AG04449 (cell line): ENCODE measurements at places on chromosomes 16 and 17.

GRCh38 chr17:19492141-19492540 is 41.5 kb upstream of the SLC47A1 start:
- DNase-seq, result no peak

DNA sequence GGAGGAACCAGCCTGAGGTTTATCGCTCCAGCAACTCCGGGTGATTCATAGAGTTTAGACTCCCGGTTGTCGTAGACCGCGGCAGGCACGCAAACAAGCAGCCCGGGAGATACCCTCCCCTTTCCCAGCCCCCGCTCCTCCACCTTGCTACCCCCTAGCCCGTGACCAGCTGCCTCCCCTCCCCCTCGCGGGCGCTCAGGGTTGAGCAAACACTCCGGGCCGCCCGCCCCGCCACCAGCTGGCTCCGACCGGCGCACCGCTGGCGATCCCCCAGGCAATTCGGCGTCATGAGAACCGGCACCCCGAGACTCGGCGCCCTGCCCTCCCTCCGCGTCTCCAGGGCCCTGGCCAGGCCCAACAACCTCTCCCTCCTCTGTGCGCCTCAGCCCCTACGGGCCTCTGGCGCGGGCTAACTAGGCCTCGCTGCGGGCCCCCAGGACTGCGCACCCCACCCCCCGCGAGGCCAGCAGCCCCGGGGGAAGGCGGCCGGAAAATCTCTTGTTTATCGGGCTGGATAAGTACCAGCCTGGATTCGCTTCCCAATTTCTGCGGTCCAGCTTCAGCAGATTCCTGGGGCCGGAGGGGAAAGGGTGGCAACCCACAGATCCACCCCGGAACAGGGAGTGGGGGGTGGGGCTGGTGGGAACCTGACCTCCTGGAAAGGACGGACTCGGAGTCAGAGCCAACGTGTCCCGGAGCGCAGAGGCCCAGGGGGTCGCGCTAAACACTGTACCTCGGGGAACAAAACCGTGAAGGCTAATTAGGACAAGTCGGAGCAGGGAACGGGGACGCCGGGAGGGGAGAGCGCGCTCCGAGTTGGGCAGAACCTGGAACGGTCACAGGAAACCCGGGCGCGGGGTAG is 951 bp upstream of the GPRC5C start:
- no peak for DNase-seq

DNA sequence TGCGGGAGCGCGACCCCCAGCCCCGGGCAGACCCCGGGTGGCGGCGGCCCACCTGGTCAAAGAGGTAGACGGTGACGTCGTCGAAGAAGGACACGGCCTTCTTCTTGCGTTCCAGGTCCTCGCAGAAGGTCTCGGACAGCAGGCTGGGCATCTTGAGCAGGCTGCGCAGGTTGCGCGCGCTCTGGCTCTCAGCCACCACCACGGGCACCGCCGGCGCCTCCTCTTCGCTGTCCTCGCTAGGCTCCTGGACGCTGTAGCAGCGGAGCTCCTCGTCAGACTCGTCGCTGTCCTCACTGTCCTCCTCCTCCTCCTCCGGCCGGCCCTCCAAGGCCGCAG is 45.2 kb upstream of the PVALEF start:
- DNase-seq, result no peak

GRCh38 chr16:29644338-29644857 is 18.6 kb upstream of the SPN start:
- DNase-seq, result no peak

GRCh38 chr16:3781421-3781820 is 64.1 kb upstream of the TRAP1 start:
- DNase-seq, result no peak

DNA sequence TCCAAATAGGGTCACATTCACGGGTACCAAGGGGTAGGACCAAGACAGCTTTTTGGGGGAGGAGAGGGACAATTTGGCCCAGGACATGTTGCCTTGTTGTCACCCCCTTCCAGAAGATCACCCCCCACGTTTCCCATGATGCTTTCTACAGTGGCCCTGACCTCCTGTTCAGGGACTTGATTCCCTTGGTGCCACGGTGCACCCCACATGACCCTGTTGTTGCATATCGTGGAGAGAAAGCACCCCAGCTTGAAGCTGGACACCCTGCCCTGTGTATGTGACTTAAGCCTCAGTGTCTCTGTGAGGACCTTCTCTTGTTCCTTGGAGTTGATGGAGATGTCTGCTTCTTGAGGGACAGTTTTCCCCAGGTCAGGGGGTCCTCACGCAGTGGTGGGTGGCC is 12.6 kb downstream of the IL34 start:
- DNase-seq, result no peak
